ENCODE measurements at places on chromosomes 5 and 9. TPM values are rescaled to one million over a fixed set of nuclear protein-coding genes. Genes with fewer than 3 reads are reported as not detected.

Gene NTNG2
- total RNA-seq = 4.9 TPM

Gene DNAH5
- 3.7 TPM for total RNA-seq

Gene CDC26
- 14.5 TPM for total RNA-seq

Gene PAEP
- not detected for total RNA-seq

Gene POLR3G
- 2.5 TPM for total RNA-seq

Gene SLC6A18
- not detected for total RNA-seq

Gene ELOVL7
- total RNA-seq = 3.9 TPM

Gene HAND1
- total RNA-seq = not detected

Gene ACER2
- total RNA-seq = 7.1 TPM

Gene MEF2C
- total RNA-seq = 951 TPM

Gene LMBRD2
- 56.8 TPM for total RNA-seq

Gene DPYSL3
- total RNA-seq = 925 TPM

Gene GPRIN1
- 104 TPM for total RNA-seq

Gene JAKMIP2
- total RNA-seq = 49.7 TPM

Gene OCLN
- 6.9 TPM for total RNA-seq

Gene TPPP
- total RNA-seq = 12.5 TPM

Gene PCDHA3
- total RNA-seq = 13.0 TPM

Gene DBH
- not detected for total RNA-seq

Gene TEX48
- not detected for total RNA-seq

Gene PITX1
- 0.25 TPM for total RNA-seq

Gene IFNA6
- total RNA-seq = not detected

Gene PTGDS
- total RNA-seq = 103 TPM

Gene LPAR1
- 13.0 TPM for total RNA-seq

Gene SNCAIP
- total RNA-seq = 41.1 TPM

Gene C9orf50
- total RNA-seq = not detected

Gene OR1Q1
- total RNA-seq = not detected

Gene OBP2B
- total RNA-seq = not detected

Gene PCDHB3
- total RNA-seq = 9.8 TPM

Gene ALDH1A1
- total RNA-seq = 0.98 TPM

Gene UBE2QL1
- total RNA-seq = 41.6 TPM

Gene PCDHB15
- 16.0 TPM for total RNA-seq

Gene TYRP1
- 0.49 TPM for total RNA-seq

Gene ARID3C
- total RNA-seq = not detected
